Glutamatergic neuron (in vitro differentiated cells): ENCODE measurements at places on chromosomes 3 and 15. TPM values are rescaled to one million over a fixed set of nuclear protein-coding genes. Genes with fewer than 3 reads are reported as not detected.

DNA sequence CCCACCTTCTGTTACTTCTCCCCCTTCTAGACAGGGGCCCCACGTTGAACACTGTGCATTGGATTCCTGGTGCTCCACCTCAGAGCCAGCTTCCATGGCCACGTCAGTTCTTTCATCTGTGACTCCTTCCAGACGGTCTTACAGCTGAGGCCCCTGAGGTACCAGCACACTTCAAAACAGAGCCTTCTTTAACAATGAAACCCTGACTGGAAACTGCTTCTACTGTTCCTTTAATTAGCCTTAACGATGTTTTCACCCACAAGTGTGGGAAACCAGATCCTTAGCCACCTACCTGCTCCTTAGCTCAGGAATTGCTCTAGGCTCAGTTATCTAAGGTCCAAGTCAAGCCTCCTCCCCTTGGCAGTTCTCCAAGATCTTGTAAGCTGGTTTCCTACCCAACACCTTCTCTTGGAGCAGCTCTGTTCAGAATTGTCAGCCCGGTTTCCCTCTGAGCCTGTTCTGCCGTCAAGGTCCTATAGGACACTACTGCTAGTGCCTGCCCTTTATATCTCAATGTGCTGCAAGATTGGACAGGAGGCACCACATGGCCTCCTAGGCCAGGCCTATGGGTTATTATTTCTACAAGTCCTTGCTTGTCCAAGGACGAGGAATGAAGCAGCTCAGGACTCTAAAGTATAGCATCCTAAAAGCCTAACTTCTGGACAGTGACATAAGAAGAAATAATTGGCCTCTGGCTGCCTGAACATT is 80.7 kb downstream of the FMN1 start:
- H3K27me3 ChIP-seq: no peaks in the 10 kb centered on the region
- H3K4me1 ChIP-seq: peaks cover under 1% of the 10 kb centered on the region
- DNase-seq: no peak

GRCh38 chr15:38474155-38474757 is 20.3 kb downstream of the FAM98B start:
- DNase-seq: no peak
- H3K4me1 ChIP-seq: no peaks in the 10 kb centered on the region
- no peak overlapping the region for H3K4me3 ChIP-seq
- H3K27me3 ChIP-seq: no peaks in the 10 kb centered on the region
- H3K36me3 ChIP-seq: no peaks in the 10 kb centered on the region

The MCTP2 gene
- total RNA-seq: 0.44 TPM

DNA sequence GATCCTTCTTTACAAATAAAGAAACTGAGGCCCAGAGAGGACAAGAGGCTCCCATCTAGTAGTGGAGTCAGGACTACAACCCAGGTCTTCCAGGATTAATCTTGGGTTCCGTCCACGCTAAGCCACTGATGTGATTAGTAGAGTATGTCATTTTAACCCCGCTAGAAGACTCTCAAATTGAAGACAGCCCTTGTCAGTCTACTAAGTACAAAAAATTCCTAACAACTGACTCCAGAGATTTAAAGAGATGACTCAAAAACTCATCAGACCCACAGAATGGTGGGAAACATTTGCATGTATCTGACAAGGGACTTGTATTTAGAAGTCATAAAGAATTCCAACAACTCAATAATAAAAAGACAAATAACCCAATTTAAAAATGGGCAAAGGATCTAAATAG is 145.3 kb downstream of the CNTN3 start:
- H3K36me3 ChIP-seq: no peaks in the 10 kb centered on the region
- H3K27me3 ChIP-seq: no peaks in the 10 kb centered on the region
- DNase-seq: no peak
- H3K4me1 ChIP-seq: peaks cover 9% of the 10 kb centered on the region
